ENCODE measurements at places on chromosomes 1 and 21.

DNA sequence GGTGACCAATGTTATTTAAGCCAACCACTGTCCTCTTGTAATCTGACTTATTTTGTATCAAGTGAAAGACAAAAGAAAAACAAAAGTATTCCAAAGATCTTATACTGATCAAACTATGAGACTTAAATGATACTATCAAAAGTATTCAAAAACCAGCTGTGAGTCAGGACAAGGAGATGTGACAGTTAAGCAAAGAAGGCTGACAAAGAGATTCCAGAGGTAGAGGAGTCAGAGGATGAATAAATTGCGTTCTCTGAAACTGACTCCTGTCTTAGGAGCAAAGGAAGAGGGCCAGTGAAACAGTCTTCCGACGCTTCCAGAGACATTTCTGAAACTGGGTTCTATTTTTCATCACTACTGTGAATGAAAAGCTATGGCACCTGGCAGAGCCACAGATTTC, 20.9 kb downstream of the TMEM50B start:
- DNase-seq, result no peak

GRCh38 chr1:194717941-194718340, 1531.5 kb upstream of the B3GALT2 start:
- no peak for DNase-seq

DNA sequence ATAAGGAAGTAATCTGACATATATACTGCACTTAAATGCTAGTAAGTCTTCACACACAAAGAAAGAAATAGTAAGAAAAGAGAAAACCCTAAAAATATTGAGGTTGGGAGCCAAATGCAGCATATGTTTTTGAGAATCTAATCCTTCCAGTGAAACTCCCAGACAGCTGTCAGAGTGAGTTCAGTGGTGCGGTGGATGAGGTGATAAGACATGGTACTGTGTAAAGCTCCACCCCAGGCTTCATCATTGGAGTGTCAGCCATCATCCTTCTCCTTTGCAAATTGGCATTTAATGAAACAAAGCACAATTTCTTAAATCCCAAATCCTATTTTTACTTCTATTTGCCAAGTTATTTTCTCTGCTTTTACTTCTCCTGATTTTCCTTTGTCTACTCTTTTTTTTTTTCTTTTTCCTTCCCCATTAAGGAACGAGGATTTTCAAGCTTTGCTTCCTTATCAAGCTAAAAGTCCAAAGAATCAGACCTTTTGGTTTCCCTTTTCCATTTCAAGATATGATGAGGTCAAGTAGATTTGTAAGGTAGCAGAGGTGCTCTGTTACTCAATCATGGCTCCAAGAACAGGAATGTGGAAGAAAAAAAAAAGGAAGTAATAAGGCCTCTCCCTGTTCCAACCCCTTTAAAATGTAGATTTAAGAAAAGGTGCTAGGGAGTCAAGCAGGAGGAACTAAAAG, 343.3 kb downstream of the SETD4 start:
- DNase-seq, result no peak

DNA sequence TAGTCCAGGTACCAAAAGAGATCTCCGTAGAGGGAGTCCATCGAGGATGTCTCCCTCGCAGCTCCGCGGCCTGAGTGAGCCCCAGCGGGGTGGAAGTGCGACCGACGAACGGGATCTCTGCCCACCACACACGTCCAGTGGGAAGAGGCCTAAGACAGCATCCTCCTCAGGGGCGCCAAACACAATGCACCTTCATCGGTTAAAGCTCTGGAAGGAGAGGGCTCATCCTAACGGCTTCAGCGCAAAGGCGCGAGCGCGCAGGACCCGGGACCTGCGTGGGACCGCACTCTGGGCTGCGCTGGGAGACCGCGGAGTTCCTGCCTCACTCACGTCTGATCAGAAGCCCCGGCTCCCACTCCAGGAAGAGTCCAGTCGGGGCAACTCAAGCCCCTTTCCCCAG, 7.6 kb downstream of the SLC25A24 start:
- DNase-seq, result no peak

- DNase-seq, result no peak
These were observed 34.0 kb upstream of the BEND5 start for GRCh38 chr1:48810740-48811139.

- no peak for DNase-seq
These were observed 62.3 kb downstream of the ST6GALNAC3 start for GRCh38 chr1:76136894-76137293.

DNA sequence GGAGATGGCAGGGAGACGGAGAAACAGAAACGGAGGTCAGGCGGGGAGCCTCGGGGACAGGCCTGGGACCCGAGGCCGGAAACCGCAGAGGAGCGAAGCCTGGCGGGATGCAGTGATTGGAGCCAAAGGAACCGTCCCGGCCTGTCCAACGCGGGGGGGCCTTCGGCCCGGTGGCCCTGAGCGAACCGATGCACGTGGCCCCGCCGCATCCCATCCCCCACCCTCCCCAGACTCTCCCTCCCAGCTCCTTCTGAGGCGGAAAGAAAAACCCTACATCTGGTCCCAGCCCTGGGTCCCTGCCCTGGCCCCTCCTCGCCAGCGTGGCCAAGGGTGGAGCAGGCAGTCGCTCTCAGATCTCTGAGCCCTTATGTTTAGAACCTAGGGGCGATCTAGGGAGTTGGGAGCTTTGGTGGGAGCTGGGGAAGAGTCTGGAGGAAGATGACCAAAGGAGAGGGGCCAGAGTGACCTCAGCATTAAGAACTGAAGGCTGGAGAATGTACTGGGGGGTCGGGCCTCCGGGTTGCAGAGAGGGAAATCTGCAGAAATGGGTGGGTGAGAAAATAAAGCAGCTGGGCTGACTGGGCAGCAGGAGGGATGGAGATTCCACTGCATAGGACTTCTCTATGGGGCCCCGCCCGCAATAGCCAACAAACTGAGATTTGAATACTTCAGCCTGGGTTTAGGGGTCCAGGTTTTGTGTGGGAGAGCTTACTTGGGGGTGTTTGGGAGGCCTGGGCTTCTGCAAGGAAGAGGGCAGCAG, 1.5 kb upstream of the CRABP2 start:
- DNase-seq, result no peak

DNA sequence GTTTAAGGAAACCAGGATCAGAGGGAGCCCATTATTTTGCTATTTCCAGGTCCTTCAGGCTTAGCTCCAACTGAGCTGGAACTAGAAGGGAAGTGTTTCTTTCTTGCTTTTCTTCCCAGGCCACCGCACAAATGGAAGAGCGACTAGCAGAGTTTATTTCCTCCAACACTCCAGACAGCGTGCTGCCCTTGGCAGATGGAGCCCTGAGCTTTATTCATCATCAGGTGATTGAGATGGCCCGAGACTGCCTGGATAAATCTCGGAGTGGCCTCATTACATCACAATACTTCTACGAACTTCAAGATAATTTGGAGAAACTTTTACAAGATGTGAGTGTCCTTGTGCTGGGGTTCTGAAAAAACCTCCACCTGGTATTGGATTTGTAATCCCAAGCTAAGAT, 121.8 kb downstream of the PIK3R3 start:
- DNase-seq, result no peak

DNA sequence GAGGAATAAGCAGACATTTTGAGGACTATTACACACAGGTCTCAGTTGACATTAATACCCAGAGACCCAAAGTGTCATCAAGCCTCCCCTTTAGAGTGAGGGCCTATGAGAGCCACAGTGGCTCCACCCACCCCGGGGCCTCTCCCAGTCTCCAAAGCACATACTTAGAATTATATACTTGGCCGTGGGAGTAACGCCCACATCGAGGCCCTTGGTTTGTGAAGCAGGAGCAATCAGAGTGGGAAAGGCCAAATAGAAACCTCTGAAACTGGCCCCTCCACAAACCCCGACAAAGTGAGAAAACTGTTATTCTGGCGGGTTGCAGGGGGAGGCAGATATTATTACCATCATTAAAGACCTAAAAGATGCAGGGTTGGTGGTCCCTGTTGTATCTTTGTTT, 7.0 kb upstream of the DESI2 start:
- DNase-seq, result no peak

- DNase-seq, result no peak
These were observed 56.9 kb upstream of the LBR start for GRCh38 chr1:225484657-225485214.

DNA sequence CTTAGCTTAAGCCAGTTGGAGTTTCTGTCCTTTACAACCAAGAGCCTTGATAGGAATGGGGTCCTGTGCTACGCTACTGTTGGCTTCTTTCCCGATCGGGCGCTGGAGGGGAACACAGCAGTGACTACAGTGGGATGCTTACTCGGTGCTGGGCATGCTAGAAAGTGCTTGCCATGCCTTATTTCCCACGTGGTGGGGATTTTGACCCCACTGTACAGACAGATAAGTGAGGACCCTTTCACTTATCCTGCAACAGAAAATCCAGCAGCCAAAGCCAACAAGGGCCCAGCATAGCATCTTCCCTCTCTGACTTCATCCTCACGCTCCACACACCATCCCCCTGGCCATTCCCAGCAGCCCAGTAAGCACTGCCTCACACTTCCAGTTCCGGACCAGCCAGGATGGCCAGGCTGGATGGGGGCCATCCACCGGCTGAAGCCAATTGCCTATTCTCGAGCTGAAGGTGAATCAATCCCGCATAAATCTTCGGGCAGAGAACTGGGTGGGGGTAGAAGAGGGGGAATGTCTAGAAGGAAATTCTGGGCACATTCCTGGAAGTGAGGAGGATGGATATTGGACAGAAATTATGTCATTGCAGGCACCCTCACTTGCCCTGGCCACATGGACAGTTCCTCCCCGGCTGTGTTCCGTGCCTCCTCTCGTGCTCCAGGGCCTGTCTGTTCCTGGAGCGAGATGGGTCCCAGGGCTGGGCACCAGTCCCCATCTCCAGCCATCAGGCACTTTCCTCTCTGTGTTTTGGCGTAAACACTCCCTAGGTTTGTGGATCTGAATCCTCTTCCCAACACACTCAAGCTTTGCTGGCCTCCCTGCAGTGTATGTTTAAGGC, 2.0 kb upstream of the ABCG1 start:
- no peak for DNase-seq

- no peak for DNase-seq
These were observed 102.7 kb upstream of the C21orf91 start for GRCh38 chr21:17921579-17922530.

DNA sequence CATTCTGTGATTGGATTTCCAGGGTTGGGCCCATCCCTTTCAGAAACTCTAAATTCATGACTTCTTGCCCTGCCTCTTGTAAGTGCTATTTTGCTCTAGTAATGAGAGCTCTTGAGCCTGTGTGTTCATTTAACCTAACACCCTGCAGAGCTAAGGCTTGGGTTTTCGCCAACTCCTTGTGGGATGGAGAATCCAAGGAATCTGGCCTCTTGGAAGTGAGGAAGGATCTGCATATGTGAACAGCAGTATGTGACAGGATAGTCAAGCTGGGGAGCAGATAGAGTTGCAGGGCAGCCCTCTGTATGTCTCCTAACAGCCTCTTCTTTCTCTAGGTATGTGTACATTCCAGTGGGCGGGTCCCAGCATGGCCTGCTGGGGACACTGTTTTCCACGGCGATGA, 258.9 kb downstream of the HHAT start:
- no peak for DNase-seq

DNA sequence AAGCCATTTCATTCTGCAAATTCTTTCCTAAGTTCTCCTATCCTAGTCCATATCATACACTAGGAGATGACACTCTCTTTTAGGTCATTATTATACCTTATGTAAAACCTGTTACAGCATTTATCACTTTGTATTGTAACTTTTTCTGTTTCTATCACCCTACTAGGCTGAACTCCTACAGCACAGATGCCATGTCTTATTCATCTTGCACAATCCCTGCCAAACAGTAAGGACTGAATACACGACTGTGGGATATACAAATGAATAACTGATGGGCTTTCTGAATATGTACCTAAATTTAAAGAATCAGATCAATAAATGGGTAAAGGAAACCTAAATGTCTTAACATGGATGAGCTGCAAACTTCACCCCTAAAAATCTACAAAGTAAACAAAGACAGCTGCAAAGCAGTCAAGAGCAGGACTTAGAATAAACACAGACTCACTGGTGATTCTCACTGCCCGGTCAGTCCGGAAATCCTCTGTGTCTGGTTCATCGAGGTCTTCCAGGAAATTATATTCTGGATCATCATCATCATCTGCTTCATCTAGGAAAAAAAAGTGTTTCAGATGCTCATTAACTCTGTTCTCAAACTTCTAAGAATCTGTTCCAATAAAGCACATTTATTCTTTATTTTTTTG, 62.3 kb downstream of the GON4L start:
- no peak for DNase-seq

DNA sequence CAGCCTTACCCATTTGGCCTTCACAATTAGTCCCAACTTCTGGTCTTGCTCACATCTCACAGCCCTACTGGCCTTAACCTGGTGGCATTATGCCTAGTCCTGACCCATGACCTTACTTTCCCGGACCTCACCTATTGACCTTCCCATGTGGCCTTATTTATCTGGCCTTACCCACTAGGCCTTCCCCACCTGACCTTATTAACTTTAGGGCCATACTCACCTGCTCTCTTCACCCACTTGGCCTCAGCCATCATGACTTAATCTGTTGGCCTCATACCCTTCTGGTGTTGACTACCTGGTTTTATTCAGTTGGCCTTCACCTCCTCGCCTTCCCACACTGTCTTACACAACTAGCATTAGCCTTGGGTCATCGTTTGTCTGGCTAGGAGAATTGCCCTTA, 35.7 kb downstream of the EXOC8 start:
- DNase-seq, result no peak

- no peak for DNase-seq
These were observed 188.5 kb downstream of the PRDM2 start for GRCh38 chr1:13888351-13888986.

DNA sequence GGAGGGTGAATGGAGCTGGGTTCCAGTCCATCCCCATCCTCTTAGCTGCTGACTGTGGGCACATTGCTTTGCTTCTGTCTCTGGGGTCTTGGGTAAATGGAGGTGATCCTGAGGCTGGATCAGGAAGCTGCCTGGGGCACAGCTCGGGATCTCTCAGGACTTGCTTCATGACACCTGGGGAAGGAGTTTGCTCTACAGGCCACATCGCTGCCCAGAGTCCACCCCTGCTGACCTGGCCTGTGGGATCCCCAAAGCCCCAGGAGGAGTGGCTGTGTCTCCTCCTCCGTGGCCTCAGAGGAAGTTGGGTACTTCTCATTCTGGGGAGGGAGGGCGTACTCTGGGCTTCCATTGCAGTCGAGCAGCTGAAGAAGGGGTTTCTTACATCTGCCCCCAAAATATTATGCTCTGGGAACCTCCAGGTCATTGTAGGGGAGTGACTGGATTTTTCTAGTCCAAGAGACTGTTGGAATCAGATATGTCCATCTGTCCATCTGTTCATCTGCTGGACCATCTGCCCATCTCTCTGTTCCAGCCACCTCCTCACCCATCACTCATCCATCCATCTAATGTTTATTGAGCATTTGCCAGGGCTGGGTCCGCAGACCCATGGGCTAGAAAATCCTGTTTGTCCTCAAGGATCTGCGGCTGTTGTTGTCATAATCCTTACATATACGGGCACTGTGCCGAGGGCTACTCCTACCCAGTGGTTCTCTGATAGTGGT, 45.9 kb downstream of the ARHGEF10L start:
- no peak for DNase-seq

DNA sequence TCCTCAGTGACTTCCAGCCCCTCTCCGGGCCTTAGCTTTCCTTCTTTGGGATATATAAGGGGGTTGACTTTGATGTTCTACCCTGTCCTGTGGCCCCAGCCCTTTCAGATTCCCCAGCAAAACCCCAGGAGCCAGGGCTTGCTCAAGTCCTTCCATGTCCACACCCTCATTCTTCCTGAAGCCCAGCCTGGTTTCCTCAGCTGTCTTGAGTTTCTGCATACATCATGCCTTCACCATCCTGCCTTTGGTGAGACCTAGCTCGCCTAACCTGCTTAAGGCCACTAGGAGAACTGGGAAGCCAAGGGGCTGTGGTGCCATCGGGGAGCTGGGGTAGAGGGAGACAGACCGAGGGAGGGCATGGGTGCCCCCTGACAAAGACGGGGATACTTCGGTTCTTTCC, 17.2 kb upstream of the PEF1 start:
- no peak for DNase-seq

Measured in activated gamma-delta T cell treated with Interleukin-2 at 50 U/mL for 16 hours (primary cell).